CD4-positive, alpha-beta T cell treated with Interleukin-15 for 1 hour (primary cell): ENCODE measurements at places on chromosomes 2 and 18.
A peak's percentile ranks its signal among the peaks of the same experiment; 100 is the strongest.

- no peak for DNase-seq
Observed at GRCh38 chr2:9548506-9548905, 7.1 kb downstream of the ADAM17 start.

GRCh38 chr2:16578081-16578480 lies 87.6 kb downstream of the CYRIA start:
- no peak for DNase-seq

GRCh38 chr2:19123556-19123955 lies 234.9 kb downstream of the OSR1 start:
- DNase-seq: no peak

GRCh38 chr2:26088038-26088643 lies 54.3 kb downstream of the RAB10 start:
- no peak for DNase-seq

- DNase-seq: no peak
Observed at GRCh38 chr18:9191658-9192256, 55.2 kb downstream of the ANKRD12 start.

- no peak for DNase-seq
Observed at GRCh38 chr18:22223254-22223964, 54.0 kb downstream of the GATA6 start.

DNA sequence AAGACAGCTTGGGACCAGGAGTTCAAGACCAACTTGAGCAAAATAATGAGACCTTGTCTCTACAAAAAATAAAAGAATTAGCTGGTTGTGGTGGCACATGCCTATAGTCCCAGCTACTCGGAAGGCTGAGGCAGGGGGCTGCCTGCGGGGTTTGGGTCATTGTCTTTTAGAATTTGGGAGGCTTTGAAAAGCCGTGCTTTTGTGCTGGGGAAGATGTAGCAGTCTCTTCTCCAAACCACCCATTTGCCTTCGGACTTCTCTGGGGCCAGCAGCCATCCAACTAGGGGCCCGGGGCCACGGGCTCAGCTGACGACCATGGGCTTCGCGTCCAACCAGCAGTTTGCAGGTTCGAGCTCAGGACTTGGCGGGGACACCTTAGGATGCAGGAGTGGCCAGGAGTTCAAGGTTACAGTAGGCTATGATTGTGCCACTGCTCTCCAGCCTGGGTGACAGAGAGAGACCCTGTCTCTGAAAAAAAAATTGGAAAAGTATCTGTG lies 6.3 kb downstream of the PJVK start:
- no peak for DNase-seq

DNA sequence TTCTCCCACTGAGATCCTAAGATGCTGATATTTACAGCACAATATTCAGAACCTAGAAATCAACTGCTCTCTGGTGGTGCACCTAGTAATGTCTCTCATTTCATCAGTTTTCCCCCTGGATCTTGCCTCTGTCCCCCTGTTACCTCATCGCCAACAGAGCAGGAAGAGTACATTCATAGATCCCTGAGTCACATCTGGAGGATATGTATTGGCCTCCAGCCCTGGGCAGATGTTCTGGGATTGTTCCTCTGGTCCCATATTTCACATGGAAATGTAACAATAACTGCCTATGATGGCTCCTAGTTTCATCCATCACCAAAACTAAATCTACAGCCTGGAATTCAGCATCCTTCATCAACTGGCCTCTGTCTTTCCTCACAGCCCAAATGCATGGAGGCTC lies 278.8 kb upstream of the SLC14A2 start:
- DNase-seq: no peak

DNA sequence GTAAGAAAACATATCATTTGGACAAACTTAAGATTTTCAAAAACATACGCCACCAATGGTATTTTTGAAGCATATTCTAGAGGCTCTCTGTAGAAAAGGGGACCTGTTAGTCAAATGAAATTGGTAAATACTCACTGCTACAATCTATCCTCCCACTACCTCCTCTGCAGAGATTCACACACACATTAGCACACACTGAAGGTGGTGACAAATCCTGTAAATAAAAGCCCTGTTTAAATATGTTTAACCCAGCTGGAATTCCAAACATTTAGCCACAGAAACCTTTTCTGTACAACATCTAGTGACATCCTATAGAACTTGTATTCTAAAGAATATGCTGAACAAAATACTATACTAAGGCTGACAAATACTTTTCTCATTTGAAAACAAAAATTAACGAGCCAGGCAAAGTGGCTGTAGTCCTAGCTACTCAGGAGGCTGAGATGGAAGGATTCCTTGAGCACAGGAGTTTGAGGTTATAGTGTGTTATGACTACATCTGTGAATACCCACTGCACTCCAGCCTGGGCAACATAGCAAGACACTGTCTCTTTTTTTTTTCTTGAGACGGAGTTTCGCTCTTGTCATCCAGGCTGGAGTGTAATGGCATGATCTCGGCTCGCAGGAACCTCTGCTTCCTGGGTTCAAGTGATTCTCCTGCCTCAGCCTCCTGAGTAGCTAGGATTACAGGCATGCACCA lies 25.9 kb downstream of the ALS2 start:
- no peak for DNase-seq

DNA sequence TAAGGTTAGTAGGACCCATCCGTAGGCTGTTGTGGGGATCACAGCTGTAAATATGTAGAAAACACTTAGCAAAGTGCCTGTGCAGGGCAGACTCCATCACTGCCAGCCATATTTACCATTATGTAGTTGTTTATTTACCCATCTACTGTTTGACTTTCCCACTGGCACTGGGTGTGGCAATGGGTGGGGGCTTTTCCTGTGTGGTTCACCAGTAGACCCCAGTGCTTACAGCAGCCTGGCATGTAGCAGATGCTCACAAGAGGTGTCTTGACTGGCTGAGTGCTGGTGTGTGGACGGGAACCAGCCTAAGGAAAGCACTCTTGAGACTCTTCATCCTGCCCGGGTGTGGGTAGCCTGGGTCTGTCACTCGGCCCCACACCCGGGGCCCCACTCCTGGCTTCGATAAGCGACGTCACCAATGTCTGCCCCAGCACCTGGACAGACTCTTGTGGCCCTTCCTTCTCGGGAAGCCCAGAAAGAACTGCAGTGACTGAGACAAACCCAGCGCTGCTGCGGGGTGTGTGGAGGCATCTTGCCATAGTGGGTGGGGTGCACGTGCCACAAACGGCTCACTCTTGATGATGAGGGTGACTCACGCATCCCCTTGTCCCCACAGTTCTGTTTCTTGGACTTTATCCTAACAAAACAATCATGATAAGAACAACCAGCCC lies 78.3 kb downstream of the HDAC4 start:
- peak; percentile 52 for DNase-seq

- no peak for DNase-seq
Observed at GRCh38 chr2:201500534-201500933, 49.0 kb downstream of the STRADB start.

DNA sequence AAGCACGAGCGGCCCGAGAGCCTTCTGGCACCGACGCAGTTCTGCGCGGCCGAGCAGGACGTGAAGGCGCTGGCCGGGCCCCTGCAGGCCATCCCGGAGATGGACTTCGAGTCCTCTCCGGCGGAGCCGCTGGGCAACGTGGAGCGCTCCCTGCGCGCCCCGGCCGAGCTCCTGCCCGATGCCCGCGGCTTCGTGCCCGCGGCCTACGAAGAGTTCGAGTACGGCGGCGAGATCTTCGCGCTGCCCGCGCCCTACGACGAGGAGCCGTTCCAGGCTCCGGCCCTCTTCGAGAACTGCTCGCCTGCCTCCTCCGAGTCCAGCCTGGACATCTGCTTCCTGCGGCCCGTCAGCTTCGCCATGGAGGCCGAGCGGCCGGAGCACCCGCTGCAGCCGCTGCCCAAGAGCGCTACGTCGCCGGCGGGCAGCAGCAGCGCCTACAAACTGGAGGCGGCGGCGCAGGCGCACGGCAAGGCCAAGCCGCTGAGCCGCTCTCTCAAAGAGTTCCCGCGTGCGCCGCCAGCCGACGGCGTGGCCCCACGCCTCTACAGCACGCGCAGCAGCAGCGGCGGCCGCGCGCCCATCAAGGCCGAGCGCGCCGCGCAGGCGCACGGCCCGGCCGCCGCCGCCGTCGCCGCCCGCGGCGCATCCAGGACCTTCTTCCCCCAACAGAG lies 70.4 kb downstream of the ARHGEF33 start:
- peak; percentile 77 for DNase-seq

- DNase-seq: no peak
Observed at GRCh38 chr18:42296723-42297122, 341.7 kb downstream of the PIK3C3 start.

DNA sequence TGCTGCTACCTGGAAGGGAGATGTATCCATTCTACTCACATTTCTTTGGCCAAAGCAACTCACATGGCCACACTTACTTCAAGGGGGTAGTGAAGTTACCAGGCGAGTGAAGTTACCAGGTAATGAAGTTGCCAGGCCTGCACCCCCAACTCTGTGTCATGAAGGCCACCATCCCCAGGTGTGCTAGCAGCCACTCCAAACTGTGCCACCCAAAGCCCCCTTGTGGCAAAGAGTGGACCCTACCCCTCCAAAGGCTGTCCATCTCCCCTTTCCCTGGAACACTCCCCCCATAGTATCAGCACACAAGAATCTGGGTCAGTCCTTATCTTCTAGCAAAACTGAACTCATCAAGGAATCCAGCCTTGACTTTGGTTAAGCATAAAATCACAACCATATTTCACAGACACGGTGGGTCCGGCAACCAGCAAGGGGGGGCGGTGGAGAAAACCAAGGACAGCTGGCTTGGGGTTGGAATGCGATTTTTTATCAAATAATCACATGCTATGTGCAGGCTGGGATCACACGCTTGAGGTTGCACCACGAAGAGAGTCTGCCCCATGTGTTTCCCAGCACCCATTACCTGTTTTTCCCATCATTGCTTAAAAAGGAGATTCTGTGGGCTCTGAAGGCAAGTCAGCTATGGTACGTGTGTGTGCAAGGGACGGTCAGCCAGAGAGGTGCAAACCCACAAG lies 60.9 kb downstream of the ZFP36L2 start:
- no peak for DNase-seq

GRCh38 chr2:241091734-241092445 lies 10.2 kb downstream of the MTERF4 start:
- no peak for DNase-seq

DNA sequence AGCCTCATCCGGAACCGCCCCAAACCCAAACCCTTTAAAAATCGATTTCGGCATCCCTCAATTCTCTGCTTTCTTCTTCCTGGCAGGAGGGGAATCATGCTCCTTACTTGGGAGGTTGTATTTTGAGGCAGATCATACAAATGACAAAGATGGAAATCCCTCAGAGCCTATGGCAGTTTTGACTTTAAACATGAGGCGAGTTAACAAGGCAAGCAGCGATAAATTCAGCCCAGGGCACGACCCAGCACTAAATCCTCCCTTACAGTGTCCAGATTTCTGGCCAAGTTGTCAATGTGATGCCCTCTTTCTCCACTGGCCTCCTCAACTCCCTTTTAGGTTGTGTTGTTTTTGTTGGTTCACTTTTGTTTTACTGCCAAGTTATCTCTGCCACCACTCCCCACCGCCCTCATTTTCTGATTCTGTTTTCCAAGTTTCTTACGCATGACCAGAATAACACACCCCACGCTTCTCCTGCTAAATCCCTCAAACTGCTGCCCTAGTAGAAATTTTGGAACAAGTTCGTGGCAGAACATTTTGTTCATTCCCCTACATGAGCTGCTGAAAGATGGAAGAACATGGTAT lies 68.3 kb downstream of the CTAGE1 start:
- DNase-seq: no peak

- no peak for DNase-seq
Observed at GRCh38 chr2:233531955-233532354, 34.6 kb downstream of the USP40 start.

DNA sequence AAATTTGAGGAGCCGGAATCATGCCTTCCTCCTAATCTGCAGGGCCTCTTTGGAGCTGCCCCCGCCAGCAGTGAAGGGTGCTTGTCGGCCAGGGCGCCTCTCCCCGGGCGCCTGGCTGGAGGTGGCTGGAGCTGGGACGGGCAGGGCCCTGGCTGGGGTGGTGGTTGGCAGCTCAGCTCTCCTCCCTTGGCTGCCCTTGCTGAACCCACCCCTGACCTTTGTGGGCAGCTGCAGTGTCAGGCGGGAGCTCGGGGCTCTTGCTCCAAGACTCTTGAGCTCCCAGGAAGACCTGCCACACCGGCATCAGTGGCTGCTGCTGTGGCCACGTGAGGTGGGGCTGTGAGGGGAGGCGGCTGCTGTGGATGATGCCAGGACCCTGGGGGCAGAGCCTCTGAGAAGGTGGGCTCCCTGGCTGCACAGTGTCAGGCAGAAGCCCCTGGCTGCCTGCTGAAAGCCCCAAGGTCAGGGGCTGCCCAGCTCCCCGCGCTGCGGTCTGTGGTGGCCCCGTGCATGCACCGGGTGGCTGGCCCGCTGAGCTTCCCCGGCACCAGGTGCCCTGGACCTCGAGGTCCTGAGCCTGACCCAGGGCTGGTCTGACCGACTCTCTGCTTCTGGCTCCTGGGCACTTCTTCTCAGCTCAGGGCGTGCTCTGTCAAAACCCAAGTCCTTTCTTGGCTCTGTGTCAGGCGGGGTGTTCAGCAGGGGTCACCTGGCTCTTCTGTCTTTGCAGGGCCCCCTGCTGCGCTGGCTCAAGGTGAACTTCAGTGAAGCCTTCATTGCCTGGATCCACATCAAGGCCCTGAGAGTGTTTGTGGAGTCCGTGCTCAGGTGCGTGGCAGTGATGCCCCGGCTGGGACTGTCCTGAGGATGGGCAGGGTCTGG lies 34.5 kb downstream of the PDIA6 start:
- no peak for DNase-seq

GRCh38 chr2:74843899-74844298 lies 10.0 kb downstream of the HK2 start:
- DNase-seq: no peak

GRCh38 chr18:62621546-62621945 lies 93.8 kb upstream of the PHLPP1 start:
- no peak for DNase-seq

GRCh38 chr2:118945881-118946280 lies 3.9 kb downstream of the MARCO start:
- DNase-seq: no peak

GRCh38 chr2:168034616-168035015 lies 212.8 kb downstream of the STK39 start:
- no peak for DNase-seq

- no peak for DNase-seq
Observed at GRCh38 chr18:23833714-23834113, 144.5 kb downstream of the LAMA3 start.

- DNase-seq: no peak
Observed at GRCh38 chr2:75548036-75548573, 12.6 kb downstream of the EVA1A start.

GRCh38 chr2:42846026-42846425 lies 53.6 kb upstream of the HAAO start:
- DNase-seq: no peak

DNA sequence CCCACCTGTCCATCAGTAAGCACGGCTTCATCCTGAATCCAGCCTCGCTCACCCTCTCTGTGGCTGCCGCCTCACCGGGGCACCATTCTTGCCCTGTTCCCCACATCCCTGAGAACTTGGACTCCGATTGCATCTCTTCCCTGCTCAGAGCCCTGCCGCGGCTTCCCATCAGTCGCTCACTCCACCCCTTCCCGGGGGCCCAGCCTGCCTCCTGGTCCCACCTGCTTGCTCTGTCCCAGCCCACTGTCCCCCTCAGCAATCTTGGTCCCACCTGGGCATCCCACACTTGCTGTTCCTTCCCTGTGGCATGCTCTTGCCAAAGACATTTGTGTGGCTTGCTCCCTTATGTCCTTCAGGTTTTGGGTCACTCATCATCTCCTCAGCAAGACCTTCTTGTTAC lies 56.3 kb downstream of the GREB1 start:
- no peak for DNase-seq
